T-helper 2 cell treated with Interferon-gamma antibody and Interleukin-4, amounts not matched to agents 5 μg/mL and 100 μg/mL, for 36 hours (primary cell): ENCODE measurements at places on chromosomes 11 and 22.
A peak's percentile ranks its signal among the peaks of the same experiment; 100 is the strongest.

- no peak for DNase-seq
Observed at GRCh38 chr22:19637408-19638281, 76.7 kb upstream of the SEPTIN5 start.

DNA sequence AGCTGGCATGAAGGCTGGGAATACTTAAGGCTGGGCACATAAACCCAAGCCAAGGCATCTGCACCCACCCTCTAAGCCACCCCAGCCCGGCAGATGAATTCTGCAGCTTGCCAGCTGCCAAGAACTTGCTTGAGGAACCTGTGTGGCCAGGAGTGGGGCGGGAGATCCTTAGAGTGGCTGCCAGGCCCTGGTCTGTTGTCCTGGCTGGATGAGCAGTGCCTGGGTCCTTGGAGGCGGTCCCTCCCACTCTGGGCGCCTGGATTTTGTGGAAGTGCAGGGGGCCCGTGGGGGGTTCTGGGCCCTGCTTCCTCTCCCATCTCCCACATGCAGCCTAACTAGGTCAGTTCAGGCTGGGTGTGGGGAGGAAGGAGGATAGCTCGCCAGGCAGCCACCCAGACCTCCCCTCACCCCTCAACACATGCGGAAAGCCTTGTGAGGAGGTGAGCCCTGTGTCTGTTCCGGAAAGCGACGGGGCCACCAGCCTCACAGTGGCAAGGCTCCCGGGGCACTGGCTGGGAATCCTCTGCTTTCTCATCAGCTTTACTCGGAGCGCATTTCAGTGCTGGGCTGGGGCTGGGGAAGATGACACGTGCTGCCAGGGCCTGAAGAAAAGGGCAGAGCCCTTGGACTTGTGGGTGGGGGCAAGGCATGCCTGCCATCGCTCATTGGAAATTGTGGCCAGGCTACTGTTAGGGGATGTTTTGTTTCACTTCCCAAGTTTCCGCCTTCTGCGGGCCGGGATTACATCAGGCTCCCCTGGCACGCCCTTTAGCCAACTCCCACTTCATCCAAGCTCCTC, 8.4 kb downstream of the DAGLA start:
- no peak for DNase-seq

GRCh38 chr22:41913842-41914534, 886 bp downstream of the SHISA8 start:
- DNase-seq: no peak

DNA sequence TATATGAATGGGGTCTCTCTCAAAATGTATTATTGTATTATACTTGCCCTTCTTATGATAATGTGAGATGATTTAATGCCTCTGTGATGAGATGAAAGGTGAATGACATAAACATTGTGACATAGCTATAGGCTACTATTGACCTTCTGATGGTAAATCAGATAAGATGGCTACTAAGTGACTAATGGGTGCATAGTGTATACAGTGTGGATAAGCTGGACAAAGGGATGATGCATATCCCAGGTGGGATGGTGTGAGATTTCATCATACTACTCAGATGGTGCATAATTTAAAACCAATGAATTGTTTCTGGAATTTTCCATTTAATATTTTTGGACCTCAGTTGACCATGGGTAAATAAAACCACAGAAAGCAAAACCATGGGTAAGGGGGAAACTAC, 243.5 kb downstream of the SBF2 start:
- no peak for DNase-seq

GRCh38 chr11:8183111-8183510, 14.3 kb upstream of the RIC3 start:
- DNase-seq: no peak

- DNase-seq: no peak
Observed at GRCh38 chr22:25762147-25762546, 20.2 kb downstream of the MYO18B start.

GRCh38 chr11:15229069-15229468, 114.3 kb downstream of the INSC start:
- no peak for DNase-seq

GRCh38 chr11:79294845-79295731, 145.7 kb downstream of the TENM4 start:
- DNase-seq: no peak

DNA sequence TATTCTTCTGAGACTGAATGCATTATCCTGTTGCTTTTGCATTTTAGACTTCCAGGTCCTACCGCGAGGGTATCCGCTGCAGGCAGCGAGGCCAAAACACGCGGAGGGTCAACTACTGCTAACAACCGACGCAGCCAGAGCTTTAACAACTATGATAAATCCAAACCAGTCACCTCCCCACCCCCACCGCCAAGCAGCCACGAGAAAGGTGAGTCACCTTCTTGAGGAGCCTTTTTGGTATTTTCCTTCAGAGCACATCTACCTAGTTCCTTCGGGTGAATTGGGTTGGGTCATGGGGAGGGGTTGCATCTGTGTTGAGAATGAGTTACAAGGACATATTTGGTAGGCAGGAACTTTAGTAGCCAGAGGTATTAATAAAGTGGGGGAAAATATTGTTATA, 179.8 kb downstream of the NAV2 start:
- DNase-seq: no peak

- DNase-seq: no peak
Observed at GRCh38 chr22:36016684-36017083, 11.9 kb downstream of the RBFOX2 start.

- no peak for DNase-seq
Observed at GRCh38 chr11:27626269-27626937, 73.9 kb downstream of the BDNF start.

GRCh38 chr11:126607776-126608541, 252.5 kb downstream of the ST3GAL4 start:
- no peak for DNase-seq

DNA sequence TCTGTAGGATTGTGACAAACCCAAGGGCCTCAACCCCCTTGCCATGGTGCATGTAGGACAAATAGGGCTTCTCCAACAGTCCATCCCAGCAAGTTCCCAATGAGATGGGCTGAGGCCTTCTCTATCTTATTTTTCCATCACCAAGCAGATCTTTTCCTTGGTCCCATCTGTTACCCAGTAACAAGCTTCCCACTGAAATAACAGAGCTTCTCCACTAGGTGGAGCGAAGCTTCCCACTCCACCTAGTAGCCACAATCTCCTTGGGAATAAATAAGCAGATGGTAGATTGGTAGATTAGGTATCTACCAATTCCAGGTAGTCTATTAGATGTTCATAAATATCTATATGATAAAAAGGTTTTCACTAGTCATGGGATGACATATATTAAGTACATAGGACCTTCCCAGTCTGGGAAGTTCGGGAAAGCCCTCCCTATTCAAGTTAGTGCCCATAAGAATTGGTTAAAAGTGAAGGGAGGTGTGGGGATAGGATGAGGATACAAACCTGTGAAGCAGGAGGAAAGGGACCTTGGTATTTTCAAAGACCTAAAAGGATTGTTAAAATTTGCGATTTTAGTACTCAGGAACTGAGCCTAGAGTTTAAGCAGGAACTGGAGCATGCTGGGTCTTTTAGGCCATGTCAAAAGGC, 5.9 kb upstream of the OR52L1 start:
- no peak for DNase-seq

GRCh38 chr11:67432655-67433349, 4.5 kb downstream of the RPS6KB2 start:
- DNase-seq: no peak

DNA sequence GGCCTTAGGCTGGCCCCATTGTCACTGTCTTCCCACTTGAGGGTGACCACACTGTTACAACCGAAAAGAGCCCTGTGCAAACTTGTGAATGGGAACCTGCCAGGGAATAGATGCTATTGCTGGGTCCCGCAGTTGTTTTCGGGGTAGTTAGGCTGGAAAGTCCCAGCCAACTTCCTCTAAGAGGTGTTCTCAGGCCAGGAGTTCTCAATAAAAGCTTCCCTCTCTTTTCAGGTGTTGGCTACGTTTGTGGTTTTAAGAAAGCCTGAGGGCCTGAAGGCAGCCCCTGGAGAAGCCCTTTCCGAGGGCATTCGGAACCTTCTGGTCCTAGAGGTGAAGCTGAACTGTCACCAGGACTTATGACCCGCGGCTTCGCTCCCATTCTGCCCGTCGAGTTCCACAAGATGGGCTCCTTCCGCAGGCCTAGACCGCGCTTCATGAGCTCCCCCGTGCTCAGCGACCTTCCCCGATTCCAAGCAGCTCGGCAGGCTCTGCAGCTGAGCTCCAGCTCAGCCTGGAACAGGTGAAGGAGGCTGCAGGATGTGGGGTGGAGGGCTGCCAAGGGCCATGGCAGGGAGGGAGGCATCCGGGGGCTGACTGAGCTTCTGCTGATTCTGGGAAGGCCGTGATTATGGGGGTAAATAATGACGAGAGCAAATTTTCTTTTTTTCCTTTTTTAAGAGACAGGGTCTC, 104.8 kb downstream of the PRR5L start:
- no peak for DNase-seq

GRCh38 chr11:133173810-133174412, 358.4 kb downstream of the OPCML start:
- no peak for DNase-seq

- DNase-seq: no peak
Observed at GRCh38 chr11:105838668-105839384, 183.2 kb downstream of the MSANTD4 start.

- no peak for DNase-seq
Observed at GRCh38 chr11:5597953-5598352, 1.5 kb downstream of the TRIM6 start.

DNA sequence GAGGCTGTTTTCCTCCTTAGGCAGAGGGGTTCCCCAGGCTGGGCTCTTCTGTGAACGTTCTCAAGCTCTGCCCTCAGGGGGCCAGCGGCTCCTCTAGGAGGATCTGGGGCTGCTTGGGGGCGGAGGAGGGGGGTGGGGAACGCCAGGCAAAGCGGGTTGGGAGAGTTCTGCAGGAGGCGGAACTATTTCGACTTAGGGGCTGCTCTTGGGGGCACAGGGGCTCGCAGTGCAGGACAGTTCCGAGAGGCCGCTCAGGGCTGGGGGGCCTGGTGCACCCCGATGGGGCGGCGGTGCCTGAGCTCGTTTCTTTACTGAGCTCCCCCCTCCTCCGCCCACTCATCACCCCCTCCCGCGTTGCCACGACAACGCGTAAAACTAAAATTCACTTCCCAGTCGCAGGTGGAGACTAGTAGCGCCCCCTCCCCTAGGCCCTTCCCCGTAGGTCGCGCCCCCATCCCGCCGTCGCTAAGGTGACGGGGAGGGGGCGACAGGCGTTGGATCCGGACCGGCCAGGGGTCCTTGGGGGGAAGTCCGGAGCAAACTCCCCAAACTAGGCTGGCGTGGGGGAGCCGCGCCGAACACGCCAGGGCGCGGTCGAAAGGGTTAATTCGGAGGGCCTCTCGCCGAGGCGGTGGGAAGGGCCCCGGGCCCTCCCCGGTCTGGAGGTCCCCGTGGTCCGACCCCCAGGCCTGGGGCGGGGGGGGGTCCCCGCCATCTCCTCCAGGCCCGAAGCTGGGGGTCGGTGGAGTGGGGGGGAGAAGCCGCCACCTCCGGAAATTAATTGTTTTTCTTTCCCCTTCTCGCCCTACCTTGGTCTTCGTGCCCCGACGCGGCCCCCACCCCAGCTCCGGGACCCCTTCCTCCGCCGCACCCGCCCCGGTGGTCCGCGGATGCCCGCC, 857 bp downstream of the SHANK3 start:
- DNase-seq: no peak

- DNase-seq: no peak
Observed at GRCh38 chr11:2826679-2827056, 58.9 kb downstream of the CDKN1C start.

- DNase-seq: no peak
Observed at GRCh38 chr11:36312611-36313472, 16.8 kb downstream of the PRR5L start.

DNA sequence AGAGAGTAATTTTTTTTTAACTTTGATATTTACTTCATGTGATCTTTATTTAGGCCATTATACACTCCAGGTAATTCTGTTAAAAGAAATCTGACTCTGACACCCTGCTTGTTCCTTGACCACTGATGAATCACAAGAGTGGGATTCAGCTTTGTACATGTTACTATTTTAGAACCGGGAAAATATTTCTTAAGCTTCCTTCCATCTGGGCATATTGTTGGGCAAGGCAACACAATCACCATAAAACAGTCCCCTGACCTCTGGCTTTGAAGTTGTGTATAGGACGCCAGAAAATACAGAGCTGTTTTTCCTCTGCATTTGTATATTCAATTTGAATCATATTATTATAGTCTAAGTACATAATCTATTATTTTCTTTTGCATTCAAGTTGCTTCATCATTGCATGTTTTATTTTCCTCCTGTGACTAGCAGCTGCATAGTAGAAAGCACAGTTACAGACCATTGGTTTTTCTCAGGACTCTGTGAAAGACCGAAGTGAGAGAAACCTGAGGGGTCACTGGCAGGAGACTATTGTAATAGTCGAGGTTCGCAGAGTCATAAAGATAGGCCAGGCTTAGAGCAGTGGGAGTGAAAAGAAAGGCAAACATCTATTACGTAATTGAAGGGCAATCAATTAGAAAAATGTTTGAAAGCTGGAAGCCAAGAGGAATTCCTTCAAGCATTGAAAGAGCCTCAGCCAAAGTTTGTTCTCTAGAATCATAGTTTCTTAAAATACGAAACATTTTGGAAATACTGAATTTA, 51.8 kb upstream of the SLC36A4 start:
- DNase-seq: no peak

DNA sequence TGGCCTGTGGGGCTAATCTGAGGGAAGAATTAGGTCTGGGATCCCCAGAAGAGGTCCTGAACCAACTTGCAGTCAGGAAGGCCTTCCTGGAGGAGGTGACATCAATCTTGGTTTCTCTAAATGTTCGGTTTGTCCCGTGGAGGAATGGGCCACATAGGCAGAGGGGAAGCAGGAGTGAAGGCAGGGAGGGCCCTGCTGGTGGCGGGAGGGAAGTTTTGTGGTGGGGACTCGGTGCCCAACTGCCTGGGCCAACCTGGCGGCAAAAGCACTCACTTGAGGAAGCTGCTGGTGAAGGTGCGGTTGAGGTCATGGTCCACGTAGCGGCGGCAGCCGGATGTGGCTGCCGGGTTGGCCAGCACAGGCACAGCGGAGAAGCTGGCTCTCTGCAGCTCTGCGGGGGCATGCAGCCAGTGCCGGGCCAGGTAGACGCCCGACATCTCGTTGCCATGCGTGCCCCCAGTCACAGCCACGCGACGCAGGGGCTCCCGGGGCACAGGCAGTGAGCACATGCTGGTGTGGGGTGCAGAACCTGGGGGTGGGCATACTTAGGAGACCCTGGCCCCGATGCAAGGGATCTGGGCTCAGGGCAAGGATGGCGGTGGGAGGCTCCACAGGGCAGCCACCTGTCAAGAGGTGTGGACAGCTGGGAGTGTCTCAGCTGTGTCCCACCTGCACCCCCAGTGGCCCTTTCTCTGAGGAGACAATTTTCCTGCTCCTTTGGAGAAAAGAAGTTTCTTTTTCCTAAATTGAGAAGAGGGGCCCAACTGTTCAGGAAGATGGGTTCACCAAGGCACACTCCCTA, 3.8 kb downstream of the ACY3 start:
- peak; percentile 45 for DNase-seq
